Kidney capillary endothelial cell (primary cell): ENCODE measurements at places on chromosomes 13 and 19.

- DNase-seq: no peak
Measured at GRCh38 chr13:32852526-32852925, 163.7 kb upstream of the KL start.

GRCh38 chr13:96792736-96793403, 201.4 kb downstream of the OXGR1 start:
- no peak for DNase-seq

GRCh38 chr19:14030997-14031718, 404 bp upstream of the IL27RA start:
- no peak for DNase-seq

DNA sequence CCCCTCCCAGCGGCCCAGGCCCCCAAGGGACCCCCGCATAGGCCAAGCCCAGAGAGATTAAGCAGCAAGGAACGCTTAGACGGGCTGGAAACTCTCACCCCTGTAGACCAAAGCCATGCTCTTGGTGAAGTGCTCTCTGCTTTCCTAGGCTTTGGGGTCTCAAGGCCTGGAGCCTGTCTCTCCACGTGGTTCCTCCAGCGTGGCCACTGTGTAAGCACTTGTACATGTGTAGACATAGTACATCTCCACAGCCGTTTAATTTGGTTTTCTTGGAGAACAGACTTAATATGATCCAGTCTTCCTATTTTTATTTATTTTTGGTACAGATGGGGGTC, 1.1 kb downstream of the NUDT19 start:
- DNase-seq: no peak

GRCh38 chr13:98664047-98664446, 87.1 kb upstream of the STK24 start:
- DNase-seq: no peak

GRCh38 chr19:14475251-14476073, at the start of gene PTGER1:
TSS of gene PTGER1 (minus strand) at chr19:14475354. CDS start at chr19:14474320, 1,034 bp downstream.
- no peak for DNase-seq

DNA sequence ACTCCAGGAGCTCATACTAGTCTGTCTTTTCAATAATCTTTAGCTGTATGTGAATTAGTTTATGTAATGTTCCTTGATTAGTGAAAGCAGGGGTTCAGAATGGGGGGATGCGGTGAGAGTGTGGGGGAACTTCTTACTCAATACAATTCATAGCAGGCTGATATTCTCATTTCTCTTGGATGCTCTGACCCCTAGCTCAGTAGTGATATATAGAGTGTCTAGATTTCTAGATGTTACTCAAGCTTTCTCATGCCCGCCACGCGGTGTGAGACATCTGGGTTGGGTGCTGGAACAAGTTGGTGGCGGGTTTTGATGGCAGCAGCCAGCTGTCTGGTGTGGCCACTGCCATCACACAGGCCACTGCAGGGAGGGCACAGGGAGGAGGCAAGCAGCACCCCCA, 39.3 kb upstream of the FLT1 start:
- DNase-seq: no peak
